Stromal cell of bone marrow (primary cell): ENCODE measurements at places on chromosomes 3 and 15.

DNA sequence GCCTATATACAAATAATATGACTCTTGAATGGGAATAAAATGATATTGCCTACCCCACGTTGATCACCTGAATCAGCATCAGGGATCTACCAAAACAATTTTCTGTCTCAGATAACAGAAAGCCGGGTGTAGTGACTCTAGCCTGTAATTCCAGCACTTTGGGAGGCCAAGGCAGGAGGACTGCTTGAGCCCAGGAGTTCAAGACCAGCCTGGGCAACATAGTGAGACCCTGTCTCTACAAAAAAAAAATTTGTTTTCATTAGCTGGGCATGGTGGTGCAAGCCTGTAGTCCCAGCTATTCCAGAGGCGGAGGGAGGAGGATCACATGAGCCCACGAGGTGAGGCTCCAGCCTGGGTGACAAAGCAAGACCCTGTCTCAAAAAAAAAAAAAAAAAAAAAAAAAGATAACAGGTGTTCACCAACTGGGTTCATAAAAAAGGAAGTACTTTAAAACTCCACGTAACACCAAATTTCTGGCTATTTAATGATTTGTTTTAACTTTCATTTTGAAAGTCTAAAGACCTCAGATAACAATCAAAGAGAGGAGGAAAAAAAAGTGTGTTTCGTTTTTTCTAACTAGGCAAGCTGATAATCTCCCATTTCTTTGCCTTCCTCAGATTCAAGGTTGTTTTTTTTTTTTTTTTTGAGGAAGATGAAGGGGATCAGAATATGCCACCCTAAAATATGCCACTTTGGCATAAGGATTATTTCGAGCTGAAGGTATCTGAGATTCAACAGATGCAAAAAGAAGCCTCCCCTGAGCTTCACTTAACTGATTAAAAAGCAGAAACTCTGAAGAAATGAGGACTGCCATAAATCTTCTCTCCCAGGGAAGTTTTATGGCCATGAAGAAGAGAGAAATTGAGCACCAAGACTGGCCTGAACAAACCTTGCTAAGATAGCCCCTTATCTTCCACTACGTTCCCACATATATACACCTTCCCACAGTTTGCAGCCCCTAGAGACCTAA is 44.1 kb downstream of the TRANK1 start:
- DNase-seq: no peak

GRCh38 chr3:45437383-45437782 is 49.0 kb downstream of the LARS2 start:
- no peak for DNase-seq

DNA sequence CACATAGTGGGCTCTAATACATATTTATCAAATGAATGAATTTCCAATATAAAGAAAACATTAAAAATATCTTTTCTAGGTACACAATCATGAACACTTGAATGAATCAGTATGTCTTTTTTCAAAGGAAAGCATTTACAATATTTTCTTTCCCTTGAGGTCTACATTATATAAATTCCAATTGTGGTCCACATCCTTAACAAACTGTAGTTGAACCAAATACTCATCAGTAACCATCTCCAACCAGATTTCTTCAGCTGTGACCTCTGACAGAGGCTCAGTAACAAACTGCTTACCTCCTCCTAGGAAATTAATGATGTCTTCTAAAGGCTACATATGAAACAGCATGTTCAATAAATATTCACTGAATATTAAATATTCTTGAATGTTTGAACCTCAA is 58.8 kb downstream of the CFAP20DC start:
- no peak for DNase-seq

- no peak for DNase-seq
Observed at GRCh38 chr15:91032919-91033803, 10.8 kb upstream of the VPS33B start.

GRCh38 chr15:29821416-29822099 is 710 bp downstream of the TJP1 start:
- peak; percentile 54 for DNase-seq

DNA sequence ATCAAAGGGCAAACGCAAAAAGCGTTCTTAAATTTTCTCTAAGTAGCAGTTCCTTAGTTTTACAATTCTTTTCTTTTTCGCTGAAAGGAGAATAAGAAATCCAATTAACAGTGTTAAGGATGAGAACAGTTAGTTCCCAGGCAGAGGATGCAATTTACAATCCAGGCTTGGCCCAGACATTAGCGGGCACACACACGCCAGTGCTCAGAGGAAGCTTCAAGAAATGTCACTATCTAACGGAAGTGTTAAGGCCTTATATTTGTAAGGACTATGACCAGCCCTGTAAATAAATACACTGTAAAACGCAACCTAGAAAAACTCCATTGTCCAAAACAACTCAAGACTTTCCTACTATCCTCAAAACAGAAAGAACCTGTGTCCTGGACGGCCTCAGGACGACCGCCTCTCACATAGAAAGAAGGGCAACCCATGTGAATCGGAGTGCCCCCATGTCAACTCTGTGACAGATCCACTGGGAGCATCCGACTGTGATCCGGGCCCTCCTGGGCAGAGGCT is 1.3 kb downstream of the ACAP2 start:
- no peak for DNase-seq

DNA sequence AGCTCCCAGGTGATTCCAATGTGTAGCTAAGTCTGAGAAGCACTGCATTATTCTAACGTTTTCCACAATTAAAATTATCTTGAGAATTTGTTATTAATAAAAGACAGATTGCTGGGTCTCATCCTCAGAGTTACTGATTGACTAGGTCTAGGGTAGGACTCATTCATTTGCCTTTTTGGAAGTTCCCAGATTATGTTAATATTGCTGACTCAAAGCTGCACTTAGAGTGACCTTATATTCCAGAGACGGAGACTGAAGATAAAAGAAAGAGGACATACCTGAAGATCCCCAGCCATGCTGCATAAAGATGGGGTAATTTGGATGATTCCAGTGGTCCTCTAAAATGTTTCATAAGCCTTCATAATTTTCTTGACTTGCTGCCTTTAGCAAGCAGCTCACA is 81.8 kb downstream of the PLSCR2 start:
- DNase-seq: no peak

DNA sequence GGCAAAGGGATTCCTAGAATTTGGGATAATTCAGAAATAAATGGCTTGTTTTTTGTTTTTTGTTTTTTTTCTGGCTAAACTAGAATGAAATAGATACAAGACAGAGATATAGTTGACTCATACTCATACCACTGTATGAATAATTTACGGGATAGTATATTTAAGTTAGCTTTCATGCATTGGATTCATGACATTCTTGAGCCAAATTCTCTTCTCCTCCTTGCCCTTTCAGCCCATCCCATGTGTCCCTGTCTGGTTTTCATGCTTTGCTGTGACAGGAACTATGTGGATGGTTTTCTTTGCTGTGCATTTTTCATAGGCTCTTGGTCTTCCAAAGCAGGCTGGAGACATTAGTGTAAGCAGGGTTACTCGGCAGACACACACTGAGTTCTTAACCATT is 66.6 kb upstream of the UMPS start:
- DNase-seq: no peak

GRCh38 chr3:182136008-182136910 is 424.5 kb downstream of the SOX2 start:
- DNase-seq: no peak

DNA sequence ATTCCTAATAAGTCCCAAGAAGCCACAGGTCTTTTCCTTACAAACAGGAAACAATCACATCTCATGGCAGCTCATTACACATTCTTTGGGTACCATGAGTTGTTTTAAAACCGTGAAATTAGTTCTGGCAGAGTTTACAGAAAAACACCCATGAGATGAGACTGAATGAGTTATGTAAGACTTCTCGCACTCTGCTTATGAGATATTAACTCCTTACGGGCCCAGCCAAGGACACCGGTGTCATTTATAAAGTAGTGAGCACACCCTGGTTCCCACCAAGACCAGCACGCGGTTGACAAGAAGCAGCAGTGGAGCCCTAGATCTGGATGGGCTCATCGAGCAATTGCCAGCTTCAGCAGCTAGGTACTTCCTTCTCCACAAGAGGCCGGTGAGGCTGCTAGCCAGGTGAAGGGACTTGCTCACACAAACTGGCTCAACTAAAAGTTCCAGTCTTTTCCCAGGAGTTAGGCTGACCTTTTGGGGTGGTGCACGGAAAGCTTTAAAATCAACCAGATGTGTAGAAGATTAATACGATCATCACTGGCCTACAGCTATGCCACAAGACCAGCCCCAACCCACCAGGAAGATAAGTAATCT is 318.6 kb upstream of the ICE2 start:
- DNase-seq: no peak

DNA sequence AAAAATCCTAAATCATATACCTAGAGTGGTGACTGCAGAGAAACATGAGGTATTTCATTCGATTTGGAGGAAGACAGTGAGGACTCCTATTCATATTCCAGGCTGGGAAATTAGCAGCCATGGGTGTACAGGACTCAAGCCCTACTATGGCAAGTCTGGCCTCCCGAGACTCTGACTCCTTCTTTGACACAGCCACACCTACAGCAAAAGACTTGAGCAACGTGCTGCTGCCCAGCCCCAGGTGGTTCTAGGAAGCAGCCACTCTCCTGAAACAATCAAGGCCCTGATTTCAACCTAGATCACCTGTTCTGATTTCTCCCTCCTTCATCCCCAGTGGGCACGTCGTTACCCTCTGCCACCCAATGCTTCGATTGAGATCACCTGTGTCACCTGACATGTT is 84.0 kb upstream of the ATP11B start:
- no peak for DNase-seq

DNA sequence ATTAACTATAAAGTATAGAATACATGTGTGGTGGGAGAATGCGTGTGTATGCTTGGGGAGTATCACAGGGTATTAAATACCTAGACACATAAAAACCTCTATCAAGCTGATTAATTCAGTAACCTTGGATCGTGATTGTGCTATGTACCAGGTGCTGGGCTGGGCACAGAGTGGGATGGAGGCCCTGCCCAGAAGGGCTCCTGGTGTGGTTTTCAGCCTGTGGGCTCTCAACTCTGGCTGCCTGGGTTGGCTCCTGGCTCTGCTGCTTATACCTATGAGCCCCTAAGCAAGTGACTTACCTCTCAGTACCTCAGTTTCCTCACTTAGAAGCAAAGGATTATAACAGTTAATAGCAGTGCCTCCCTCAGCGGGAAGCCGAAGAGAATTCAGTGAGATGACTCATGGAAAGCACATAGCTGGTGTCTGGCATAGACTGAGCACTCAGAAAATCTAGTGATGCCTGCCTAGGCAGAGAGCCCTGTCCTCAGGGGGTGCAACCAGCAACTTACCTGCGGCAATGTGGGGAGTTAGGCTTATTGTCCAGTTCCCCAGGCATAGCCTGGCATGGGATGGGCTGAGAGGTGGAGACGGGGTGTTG is 90.6 kb upstream of the MYZAP start:
- DNase-seq: peak; percentile 8

DNA sequence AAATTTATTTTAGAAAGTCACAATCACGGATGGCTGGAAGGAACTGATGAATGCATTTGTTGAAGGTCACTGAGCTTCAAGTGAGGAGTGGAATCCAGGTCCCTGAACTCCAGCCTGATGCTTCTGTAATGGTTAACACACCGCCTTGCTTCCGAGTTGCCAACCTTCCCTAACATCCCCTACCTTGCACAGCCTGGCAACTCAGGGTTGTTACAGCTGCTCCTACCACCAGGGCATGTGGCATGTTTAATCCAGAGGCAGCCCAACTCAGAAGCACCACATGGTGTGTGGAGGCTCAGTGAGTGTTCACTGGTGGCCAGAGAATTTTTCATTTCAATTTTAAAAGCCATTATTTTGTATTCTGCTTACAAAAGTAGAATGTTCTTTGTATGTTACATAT is 4.9 kb downstream of the TM2D3 start:
- DNase-seq: no peak

DNA sequence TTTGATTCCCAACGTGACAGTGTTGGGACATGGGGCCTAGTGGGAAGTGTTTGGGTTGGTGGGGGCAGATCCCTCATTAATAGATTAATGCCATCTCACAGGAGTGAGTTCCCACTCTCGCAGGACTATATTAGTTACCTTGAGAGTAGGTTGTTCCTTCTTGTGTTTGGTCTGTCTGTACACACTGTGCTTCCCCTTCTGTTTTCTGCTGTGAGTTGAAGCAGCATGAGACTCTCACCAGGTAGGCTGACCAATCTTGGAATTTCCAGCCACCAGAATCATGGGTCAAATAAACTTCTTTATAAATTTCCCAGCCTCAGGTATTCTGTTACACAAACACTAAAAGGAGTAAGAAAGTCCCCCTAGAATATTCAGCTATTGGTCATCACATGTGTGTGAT is 145.4 kb downstream of the ERC2 start:
- DNase-seq: no peak

- DNase-seq: peak; percentile 46
Observed at GRCh38 chr3:126355777-126356372, 1.3 kb downstream of the KLF15 start.

DNA sequence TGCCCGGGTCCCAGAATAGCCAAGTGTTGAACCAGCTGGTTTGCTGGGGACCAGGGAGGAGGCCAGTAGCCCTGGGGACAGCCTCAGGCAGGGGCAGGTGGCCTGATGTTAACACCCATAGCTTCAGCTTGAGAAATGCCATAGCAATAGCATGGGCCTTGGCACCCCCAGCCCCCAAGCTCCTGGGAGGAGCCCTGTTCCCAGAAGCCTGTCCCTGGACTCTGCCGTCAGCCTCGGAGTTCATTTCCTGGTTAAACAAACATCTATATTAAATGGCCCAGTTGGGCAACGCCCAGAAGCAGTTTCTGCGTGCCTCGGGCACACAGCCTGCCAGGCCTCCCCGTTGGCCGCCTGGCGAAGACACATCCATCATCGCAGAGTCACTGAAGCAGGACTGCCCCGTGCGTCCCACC is 58.2 kb downstream of the FGD5 start:
- DNase-seq: peak; percentile 55

DNA sequence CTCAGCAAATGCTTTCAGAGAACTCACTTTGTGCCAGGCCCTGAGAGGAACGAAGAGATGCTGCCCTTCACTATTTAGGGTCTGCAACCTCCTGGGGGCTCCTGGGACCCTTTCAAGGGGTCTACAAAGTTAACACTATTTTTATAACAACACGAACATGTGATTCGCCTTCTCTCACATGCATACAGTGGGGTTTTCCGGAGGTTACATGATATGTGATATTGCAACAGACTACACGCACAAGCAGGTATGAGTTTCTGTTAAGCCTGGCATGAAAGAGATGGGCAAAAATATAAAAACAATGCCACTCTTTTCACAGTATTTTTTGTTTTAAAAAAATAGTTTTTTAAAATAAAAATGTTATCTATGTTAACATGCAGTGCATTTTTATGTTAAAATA is 10.3 kb downstream of the STARD5 start:
- DNase-seq: no peak

DNA sequence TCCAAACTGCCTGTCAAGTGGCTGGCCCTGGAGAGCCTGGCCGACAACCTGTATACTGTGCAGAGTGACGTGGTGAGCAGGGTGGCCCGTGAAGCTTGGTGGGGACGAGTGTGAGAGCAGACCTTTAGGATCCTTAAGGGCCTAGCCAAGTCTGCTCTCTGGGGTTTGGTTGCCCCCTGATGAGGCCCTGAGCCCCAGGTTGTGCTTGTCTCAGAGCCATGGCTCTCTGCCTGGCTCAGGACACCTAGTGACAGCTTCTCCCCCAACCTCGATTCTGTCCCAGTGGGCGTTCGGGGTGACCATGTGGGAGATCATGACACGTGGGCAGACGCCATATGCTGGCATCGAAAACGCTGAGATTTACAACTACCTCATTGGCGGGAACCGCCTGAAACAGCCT is 14.4 kb downstream of the TYRO3 start:
- no peak for DNase-seq

- DNase-seq: no peak
Observed at GRCh38 chr3:139302801-139303113, 41.1 kb upstream of the MRPS22 start.
